ENCODE measurements at places on chromosomes 2 and 18.

DNA sequence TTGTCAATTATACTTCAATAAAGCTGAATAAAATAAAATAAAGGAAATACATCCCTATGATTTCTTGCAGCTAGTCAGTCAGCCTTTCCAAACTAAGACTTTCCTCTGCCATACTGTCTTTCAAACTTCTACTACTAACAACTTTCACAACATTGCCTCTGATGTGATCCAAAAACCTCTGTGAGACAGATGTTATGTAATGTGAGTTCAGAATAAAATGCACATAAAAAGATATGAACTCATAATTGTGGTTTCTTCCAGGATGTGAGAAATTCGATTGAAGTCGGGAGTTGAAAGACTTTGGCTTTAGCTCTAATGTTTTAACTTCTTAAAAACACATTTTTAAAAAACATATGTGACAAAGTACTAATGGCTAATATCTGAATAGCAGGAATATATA is 98.7 kb downstream of the PIGN start:
- DNase-seq, result no peak

DNA sequence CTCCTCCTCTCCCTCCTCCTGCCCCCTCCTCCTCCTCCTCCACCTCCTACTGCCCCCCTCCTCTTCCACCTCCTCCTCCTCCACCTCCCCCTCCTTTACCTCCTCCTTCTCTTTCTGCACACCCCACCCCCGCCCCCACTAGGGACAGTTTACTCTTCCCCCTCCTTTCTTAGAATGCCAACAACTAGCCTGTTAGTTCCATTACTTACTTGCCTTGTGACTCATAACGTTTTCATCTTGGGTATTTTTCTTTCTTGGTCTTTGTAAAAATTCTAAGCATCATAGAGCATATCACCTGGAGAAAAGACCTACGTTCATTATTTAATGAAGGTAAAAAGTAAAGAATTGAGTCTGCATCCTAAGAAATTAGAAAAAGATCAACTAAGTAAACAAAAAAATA is 165.3 kb downstream of the NEDD4L start:
- DNase-seq, result no peak

DNA sequence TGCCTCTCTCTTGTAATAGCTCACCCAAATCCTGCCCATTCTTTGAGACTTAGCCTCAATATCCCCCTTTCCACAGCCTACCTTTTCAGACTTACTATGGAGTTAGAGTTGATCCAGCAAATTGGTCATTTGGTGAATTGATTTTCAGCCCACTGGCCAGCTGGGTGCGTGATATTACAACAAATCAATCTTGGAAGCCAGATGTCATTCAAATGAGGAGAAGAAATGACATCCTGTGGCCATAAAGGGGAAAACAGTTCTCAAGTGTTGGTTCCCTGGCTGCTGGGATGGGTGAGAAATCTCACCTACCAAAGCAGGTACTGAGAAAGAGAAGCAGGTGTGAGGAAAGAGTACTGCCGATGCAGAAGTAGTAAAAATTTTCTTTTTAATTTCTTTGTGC is 36.7 kb upstream of the FOXI3 start:
- no peak for DNase-seq

DNA sequence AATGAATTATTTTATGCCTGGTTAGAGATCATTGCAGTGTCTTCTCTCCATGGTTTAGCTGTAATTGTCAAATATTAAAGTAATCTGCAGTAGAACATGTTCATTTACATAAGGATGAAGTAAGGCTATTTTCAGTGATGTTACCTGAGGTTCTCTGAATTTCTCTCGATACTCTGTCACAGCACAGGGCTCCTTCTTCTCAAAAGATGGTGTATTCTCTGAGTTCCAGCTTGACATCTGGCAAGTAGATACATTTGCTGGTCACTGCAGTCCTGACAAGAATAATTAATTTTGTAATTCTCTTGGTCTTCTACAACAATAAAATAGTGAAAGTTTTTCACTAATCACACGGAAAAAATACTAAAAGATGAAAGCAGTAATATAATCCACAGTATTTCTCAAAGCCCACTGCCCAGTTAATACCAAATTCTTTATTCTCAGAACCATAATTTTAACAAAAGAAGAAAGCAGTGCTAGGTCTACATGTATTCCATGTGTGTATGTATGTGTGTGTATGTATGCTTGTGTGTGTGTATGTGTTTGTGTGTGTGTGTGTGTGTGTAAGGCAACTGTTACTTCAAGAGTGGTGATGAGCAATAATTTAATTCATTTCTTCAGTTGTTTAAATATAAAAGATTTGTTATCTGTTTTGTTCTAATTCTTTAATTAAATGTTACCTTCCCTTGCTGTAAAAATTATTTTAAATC is 1165.5 kb upstream of the SLC39A10 start:
- no peak for DNase-seq

DNA sequence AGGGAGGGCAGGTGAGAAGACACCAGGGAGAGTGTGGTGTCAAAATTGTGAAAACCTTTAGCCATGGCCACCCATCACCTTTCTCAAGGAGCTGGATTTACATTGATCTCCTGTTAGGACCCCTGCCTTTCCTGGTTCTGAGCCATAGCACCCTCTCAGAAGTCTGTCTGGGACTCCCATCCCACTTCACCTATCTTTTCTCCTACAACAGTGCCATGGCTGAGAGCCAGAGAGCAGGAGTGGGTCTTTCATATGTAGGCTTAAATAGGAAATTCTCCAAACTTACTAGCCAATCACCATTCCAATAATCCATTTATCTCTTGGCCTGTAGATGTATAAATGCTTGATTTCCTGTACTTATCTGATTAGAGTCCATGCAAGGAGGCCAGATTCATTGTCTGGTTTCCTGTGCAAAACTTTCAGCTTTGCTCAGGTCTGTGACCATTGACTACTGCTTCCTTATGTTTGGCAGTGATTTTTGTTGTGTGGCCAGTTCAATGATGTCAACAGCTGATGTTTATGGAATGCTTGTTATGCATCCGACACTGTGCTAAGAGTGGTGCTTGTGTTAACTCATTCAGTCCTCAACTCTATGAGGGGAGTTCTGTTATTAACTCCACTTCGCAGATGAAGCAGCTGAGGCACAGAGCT is 57.6 kb upstream of the IGFBP5 start:
- no peak for DNase-seq

- no peak for DNase-seq
Measured at GRCh38 chr2:133484106-133484505, 84.2 kb downstream of the NCKAP5 start.

GRCh38 chr2:234172066-234172465 is 121.6 kb downstream of the SPP2 start:
- DNase-seq, result no peak

- DNase-seq, result peak; percentile 57
Measured at GRCh38 chr2:96869281-96869821, 529 bp downstream of the SEMA4C start.

GRCh38 chr2:68357605-68358337 is 7.3 kb upstream of the PLEK start:
- peak; percentile 54 for DNase-seq

GRCh38 chr18:63951302-63951705 is 2.2 kb downstream of the HMSD start:
- no peak for DNase-seq

GRCh38 chr2:217652761-217653639 is 349.8 kb downstream of the TNS1 start:
- DNase-seq, result peak; percentile 9

DNA sequence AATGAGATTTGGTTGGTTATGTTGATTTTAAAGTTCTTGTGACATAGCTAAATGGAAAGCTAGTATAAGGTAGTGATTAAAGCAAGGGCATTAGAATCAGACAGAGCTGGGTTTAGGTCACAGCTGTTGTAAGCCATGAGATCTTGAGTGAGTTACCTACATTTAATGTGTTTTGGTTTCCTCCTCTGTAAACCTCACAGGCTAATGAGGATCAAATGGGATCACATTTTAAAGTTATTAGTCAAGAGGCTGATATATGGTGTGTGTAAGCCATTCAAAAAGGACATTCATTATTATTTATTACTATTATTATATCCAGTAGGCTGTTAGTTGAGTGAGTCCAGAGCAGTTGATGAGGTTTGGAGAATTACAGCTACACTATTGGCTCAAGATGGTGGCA is 416.2 kb downstream of the IRS1 start:
- no peak for DNase-seq

GRCh38 chr2:216144857-216145256 is 35.7 kb downstream of the XRCC5 start:
- no peak for DNase-seq

- no peak for DNase-seq
Measured at GRCh38 chr2:28274911-28275685, 117.6 kb upstream of the FOSL2 start.

- DNase-seq, result no peak
Measured at GRCh38 chr2:20186078-20186854, 38.7 kb downstream of the SDC1 start.

- DNase-seq, result no peak
Measured at GRCh38 chr2:103615611-103616105, 853.8 kb downstream of the TMEM182 start.

DNA sequence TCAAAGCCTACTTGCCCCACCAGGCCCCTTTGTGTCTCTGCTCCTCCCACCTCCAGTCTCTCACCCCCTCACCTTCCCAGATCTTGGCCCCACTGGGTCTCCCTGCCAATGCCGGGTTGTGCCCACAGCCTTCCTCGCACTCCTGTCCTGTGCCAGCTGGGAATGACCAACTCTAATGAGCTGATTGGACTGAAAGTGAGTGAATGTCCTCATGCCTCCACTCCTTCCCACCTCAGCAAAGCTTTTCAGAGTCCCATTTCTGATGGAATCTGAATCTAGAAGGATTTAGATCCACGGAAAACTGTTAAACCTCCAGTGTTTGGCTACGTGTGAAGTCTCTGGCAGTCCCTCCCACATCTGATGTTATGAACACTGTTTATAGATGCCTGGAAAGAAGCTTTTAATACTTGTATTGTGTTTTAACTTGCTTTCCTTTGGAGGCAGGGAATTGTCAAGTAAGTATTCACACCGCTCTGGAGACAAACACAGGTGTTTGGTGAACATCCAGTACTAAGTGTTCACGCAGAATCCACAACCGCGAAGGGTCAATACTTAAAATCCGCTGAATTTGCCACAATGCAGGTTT is 103.9 kb downstream of the RTN4 start:
- DNase-seq, result no peak

DNA sequence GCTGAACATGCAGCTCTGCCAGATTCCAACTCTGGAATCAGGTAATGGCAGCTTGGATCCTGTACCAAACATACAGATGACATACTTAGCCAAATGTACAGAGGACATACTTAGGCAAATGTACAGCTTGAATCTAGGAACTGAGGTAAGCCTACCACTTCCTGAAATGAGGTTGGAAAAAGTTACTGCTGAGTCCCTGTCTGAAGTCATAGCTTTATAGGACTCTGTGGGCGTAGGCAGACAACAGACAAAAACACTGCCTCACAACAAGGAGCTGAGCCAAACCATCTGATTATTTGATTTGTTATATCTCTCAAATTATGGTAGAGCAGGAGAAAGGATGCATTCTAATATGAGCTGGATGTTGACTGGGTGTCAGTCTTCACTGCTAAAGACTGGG is 290.2 kb upstream of the TCF4 start:
- no peak for DNase-seq

GRCh38 chr2:172336681-172337080 is 90.7 kb upstream of the ITGA6 start:
- DNase-seq, result no peak

GRCh38 chr18:38520786-38521185 is 955.2 kb upstream of the CELF4 start:
- DNase-seq, result no peak

DNA sequence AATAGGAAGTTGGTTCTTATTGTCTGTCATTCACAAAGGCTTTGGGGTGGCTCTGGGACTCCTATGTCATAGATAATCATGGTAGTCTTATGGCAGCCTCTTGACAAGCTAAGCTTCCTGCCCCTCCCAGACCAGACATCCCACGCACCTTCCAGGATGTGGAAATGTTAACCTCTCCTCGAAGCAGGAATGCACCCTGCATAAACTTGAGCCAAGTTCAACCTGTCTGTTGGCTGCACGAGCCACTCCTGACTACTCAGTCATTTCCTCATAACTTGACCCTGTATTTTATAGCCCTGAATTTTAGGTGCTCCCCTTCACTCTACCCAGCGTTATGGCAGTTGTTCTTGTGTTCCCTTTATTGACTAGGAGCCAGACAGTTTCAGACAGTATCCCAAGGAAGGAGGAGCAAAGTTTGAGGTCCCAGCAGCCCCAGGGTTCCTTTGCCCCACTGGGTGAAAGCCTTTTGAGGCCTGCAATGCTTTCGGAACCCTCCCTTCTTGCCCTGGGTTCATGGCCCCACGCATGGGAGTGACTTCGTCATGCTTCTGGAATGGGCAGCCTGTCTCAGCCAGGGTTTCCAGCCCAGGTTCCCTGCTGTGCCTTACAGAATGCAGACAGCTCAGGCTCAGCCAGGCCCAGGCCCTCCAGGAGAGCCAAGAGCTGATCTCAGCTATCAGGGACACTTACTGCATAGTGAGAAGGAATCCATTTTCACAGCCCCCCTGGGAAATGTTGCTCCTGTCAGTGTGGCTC is 15.6 kb upstream of the INO80C start:
- DNase-seq, result peak; percentile 56

GRCh38 chr2:23524261-23524706 is 139.3 kb downstream of the KLHL29 start:
- no peak for DNase-seq

GRCh38 chr2:164560181-164560792 is 61.0 kb downstream of the GRB14 start:
- DNase-seq, result peak; percentile 15

- DNase-seq, result no peak
Measured at GRCh38 chr18:74803769-74804168, 206.1 kb downstream of the ZNF407 start.

GRCh38 chr2:39514825-39515224 is 77.7 kb upstream of the MAP4K3 start:
- DNase-seq, result no peak

- no peak for DNase-seq
Measured at GRCh38 chr2:240925191-240925567, 19.0 kb downstream of the CROCC2 start.

DNA sequence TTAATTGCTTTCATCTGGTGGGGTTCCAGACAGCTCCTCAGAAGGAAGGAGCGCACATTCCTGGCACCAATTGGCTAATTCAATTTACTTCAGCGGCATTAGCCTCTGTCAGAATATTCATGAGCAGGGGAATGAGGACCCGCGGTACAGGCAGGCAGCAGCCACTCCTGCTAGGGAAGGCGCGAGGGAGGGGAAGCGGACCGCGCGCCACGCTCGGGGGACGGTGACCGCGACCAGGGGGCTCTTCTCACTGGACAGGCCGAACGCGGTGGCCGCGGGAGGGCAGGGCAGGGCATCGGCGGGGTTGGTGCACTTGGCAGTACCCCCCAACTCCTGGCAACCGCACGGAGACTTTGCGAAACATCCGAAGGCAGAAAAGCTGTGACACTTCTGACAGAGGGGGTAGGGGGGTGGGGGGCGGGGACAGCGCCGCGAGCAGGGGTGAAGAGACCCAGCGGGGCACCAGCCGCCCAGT is at the start of gene CDH20:
Gene CDH20 (plus strand): TSS at position 160 of the 475 bp plus-strand sequence.
- no peak for DNase-seq

GRCh38 chr2:70994699-70995425 is at the start of gene TEX261:
Gene TEX261 (minus strand): TSS chr2:70994873. CDS start chr2:70994757, 116 bp downstream.
- DNase-seq, result peak; percentile 92

Data from HEK293T (cell line).